Right cardiac atrium (tissue), 5 donors: ENCODE measurements at places on chromosomes 1 and 21. TPM values are rescaled to one million over a fixed set of nuclear protein-coding genes. Genes with fewer than 3 reads are reported as not detected.

LIN28A gene
- not detected for polyA plus RNA-seq

TCHH gene
- polyA plus RNA-seq = 0.09 TPM

AK5 gene
- 0.79 TPM for polyA plus RNA-seq

TMOD4 gene
- 0.20 TPM for polyA plus RNA-seq

KCNC4 gene
- 4.1 TPM for polyA plus RNA-seq

OR2T33 gene
- not detected for polyA plus RNA-seq

GFI1 gene
- 0.18 TPM for polyA plus RNA-seq

SH3D21 gene
- 3.5 TPM for polyA plus RNA-seq

SPRR1B gene
- polyA plus RNA-seq = not detected

MARK1 gene
- 10.1 TPM for polyA plus RNA-seq

PAPPA2 gene
- 0.18 TPM for polyA plus RNA-seq

KCNH1 gene
- polyA plus RNA-seq = 0.02 TPM

PGBD2 gene
- 2.9 TPM for polyA plus RNA-seq

CD48 gene
- 0.93 TPM for polyA plus RNA-seq

LAX1 gene
- polyA plus RNA-seq = 0.14 TPM

SYT11 gene
- 4.7 TPM for polyA plus RNA-seq

SIM2 gene
- polyA plus RNA-seq = not detected

CELA3B gene
- 0.09 TPM for polyA plus RNA-seq

RAB3B gene
- 0.02 TPM for polyA plus RNA-seq
